ENCODE measurements at places on chromosomes 6 and 20. TPM values are rescaled to one million over a fixed set of nuclear protein-coding genes. Genes with fewer than 3 reads are reported as not detected.
A peak's percentile ranks its signal among the peaks of the same experiment; 100 is the strongest.

DNA sequence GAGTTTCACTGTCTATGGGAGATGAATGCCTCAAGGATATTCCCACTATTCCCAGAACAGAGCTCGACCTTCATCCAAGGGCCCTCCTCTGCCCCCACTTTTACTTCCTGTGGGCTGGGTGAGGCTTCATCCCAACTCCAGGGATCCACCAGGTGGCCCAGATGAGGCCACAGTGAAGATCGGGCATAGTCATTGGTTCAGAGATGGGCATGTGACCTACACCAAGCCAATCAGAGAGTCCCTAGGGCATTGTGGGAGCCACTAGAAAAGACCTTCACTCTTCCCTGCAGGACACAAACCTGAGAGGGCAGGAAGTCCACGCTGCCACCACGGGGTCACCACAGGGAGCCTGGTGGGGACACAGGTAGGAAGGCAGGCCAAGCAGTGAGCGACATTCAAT, 72.9 kb upstream of the SLC22A16 start:
- H3K27ac ChIP-seq = no peak overlapping the region
- H3K36me3 ChIP-seq = peaks cover 4% of the 10 kb centered on the region
- H3K27me3 ChIP-seq = peaks cover 11% of the 10 kb centered on the region
- no peak for DNase-seq
- no peak overlapping the region for H3K4me3 ChIP-seq

DNA sequence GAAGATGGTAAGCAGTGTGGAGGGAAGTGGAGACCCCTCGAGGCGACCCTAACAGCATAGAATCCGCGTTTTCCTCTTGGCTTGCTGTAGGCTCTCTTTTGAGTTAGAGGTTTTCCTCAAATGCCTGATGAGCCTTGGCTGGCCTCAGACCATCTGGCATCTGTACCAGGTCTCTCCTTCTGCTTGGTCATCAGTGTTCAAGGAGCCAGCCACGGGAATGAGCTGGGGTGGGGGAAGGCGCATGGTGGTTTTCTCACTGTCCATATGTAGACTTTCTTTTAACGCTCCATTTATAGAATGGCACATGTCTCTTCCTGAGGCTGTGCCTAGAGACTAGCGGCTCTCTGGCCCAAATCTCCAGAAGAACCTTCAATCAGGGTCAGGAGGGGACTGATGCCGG, 8.1 kb upstream of the GUCA1A start:
- H3K4me1 ChIP-seq = peaks cover 8% of the 10 kb centered on the region
- H3K27me3 ChIP-seq = peaks cover 16% of the 10 kb centered on the region
- no peak overlapping the region for H3K4me3 ChIP-seq
- DNase-seq = no peak
- H3K36me3 ChIP-seq = no peaks in the 10 kb centered on the region

GRCh38 chr6:114862819-114863218, 520.0 kb upstream of the HS3ST5 start:
- no peak overlapping the region for H3K4me3 ChIP-seq
- H3K4me1 ChIP-seq = no peaks in the 10 kb centered on the region
- H3K27me3 ChIP-seq = no peaks in the 10 kb centered on the region
- no peak overlapping the region for H3K27ac ChIP-seq
- DNase-seq = no peak
- no peaks in the 10 kb centered on the region for H3K36me3 ChIP-seq

DNA sequence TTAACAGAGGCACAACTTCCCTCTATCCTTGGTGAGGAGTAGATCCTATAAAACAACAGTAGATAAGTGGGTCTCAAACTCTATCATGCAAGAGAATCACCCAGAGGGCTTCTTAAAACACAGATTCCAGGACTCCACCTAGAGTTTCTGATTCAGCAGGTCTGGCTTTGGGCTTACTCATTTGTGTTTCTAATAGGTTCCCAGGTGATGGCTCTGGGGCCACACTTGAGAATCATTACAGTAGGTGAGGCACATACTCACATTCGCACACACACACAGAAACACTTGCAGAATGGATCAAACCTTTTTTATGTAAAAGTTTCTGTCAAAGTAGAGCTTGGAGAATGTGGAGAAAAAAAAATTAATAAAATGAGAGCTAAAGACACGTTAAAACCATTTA, 52.4 kb downstream of the TMEM242 start:
- no peak overlapping the region for H3K4me3 ChIP-seq
- no peak for DNase-seq
- H3K4me1 ChIP-seq = peaks cover 8% of the 10 kb centered on the region
- no peaks in the 10 kb centered on the region for H3K27me3 ChIP-seq

- peaks cover 4% of the 10 kb centered on the region for H3K36me3 ChIP-seq
- H3K4me3 ChIP-seq = peak overlapping the region; percentile 7
- H3K27ac ChIP-seq = peak overlapping the region; percentile 92
- DNase-seq = no peak
Observed at GRCh38 chr6:24856901-24857670, 58.4 kb upstream of the ARMH2 start.

- H3K4me3 ChIP-seq = no peak overlapping the region
- DNase-seq = no peak
- no peaks in the 10 kb centered on the region for H3K4me1 ChIP-seq
- H3K36me3 ChIP-seq = no peaks in the 10 kb centered on the region
- no peak overlapping the region for H3K27ac ChIP-seq
Observed at GRCh38 chr20:46195264-46196036, 77.3 kb downstream of the CD40 start.

- H3K4me1 ChIP-seq = peaks cover 51% of the 10 kb centered on the region
- H3K27ac ChIP-seq = no peak overlapping the region
- H3K36me3 ChIP-seq = no peaks in the 10 kb centered on the region
- no peak for DNase-seq
Observed at GRCh38 chr20:17507531-17507930, 23.6 kb downstream of the BFSP1 start.

GRCh38 chr6:51387907-51388306, 569.2 kb downstream of the TFAP2B start:
- H3K4me3 ChIP-seq = no peak overlapping the region
- DNase-seq = no peak
- no peaks in the 10 kb centered on the region for H3K4me1 ChIP-seq

DNA sequence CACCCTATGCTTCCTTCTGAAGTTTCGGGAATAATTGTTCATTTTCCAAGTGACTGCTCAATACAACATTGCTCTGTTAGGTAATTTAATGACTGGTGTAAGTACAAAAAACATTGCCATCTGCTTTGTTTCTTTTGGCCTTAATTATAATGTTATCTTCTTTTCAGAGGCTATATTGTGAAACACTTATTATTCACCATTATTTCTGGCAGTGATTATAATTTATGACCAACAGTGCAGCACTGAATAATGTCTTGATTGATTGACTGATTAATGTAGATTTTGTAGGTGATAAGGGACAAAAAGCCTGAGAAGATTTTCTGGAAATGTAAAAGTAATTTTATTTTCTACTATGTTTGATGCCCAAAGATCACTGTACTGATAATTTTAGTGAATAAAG, 377.7 kb downstream of the PLCB1 start:
- no peak overlapping the region for H3K4me3 ChIP-seq
- no peaks in the 10 kb centered on the region for H3K36me3 ChIP-seq
- no peak for DNase-seq
- H3K27me3 ChIP-seq = no peaks in the 10 kb centered on the region
- no peaks in the 10 kb centered on the region for H3K4me1 ChIP-seq

- DNase-seq = no peak
- H3K27me3 ChIP-seq = peaks cover 71% of the 10 kb centered on the region
- no peak overlapping the region for H3K27ac ChIP-seq
- no peaks in the 10 kb centered on the region for H3K4me1 ChIP-seq
Observed at GRCh38 chr20:49477200-49477599, 5.3 kb downstream of the KCNB1 start.

DNA sequence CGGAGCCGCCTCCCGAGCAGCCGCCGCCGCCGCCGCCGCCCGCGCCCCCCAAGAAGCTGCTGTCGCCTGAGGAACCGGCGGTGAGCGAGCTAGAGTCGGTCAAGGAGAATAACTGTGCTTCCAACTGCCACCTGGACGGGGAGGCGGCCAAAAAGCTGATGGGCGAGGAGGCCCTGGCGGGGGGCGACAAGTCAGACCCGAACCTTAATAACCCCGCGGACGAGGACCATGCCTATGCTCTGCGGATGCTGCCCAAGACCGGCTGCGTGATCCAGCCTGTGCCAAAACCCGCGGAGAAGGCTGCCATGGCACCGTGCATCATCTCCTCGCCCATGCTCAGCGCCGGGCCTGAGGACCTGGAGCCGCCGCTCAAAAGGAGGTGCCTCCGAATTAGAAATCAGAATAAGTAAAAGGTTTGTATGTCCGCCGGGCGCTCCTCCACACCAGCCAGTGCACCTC, 145.2 kb downstream of the SOBP start:
- peaks cover 15% of the 10 kb centered on the region for H3K4me1 ChIP-seq
- peak overlapping the region; percentile 46 for H3K4me3 ChIP-seq
- H3K27me3 ChIP-seq = peaks cover 73% of the 10 kb centered on the region
- H3K36me3 ChIP-seq = no peaks in the 10 kb centered on the region
- DNase-seq = no peak
- H3K27ac ChIP-seq = no peak overlapping the region

DNA sequence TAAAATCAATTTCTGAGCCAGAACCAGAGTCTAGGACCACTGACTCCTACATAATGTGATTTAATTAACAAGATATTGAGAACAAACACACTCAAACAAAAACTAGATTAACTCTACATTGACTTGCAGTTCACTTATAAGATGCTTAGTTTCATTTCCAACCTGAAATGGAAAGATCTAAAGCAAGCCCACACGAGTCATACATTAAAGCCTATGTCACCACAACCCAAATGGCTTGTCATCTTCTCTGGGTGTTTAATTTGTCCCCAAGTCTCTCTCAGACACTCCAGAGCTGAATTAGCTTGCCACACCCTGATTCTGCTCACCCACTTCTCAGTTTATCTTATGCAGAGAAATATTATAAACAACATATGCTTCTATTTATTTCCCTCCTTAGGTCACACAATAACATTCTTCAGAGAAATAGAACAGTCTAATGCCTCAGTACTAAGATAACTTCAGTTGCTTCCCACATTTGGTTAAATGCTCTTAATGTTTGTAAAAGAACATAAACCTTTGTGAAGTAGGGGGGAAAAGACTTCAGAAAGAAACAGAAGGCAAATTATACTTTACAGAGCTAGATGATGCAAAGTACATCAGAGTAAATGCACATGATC, 8.8 kb upstream of the FBXO30 start:
- no peak for DNase-seq
- H3K27ac ChIP-seq = no peak overlapping the region
- peaks cover 12% of the 10 kb centered on the region for H3K27me3 ChIP-seq
- H3K4me3 ChIP-seq = no peak overlapping the region
- peaks cover 4% of the 10 kb centered on the region for H3K36me3 ChIP-seq
- H3K4me1 ChIP-seq = peaks cover 38% of the 10 kb centered on the region

- H3K4me1 ChIP-seq = peaks cover 86% of the 10 kb centered on the region
- peak overlapping the region; percentile 71 for H3K4me3 ChIP-seq
- DNase-seq = peak; percentile 75
- peak overlapping the region; percentile 92 for H3K27ac ChIP-seq
- H3K36me3 ChIP-seq = peaks cover 17% of the 10 kb centered on the region
Observed at GRCh38 chr6:12051861-12052368, 39.8 kb downstream of the HIVEP1 start.

DNA sequence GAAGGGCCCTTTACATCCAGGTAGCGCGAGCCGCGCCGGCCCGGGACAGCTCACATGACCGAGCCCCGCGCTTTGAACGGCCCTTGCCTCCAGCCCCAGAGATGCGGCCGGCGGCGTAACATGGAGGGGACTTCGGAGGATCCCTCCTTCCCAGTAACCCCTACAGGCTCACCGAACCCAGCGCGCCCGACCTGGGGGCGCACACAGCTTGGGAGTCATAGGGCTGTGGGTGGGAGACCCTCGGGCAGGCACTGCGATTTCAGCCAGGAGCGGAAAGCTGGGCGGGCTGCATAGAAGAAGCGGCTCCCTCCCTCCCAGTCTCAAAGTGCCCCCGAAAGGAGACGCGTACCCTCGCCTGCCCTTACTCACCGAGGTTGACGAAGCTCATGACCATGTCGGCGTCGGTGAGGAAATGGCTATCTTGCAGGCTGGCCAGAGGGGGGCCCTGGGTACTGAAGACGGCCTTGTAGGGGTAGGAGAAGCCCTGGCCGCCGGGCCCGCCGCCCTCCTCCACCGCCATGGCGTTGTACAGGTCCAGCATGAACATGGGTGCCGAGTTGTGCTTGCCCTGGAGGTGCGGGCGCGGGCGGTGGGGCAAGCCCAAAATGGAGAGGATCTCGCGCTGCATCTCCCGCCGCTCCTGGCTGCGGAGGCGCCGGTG, 975 bp downstream of the BMP7 start:
- no peak overlapping the region for H3K27ac ChIP-seq
- no peak for DNase-seq
- peaks cover 78% of the 10 kb centered on the region for H3K27me3 ChIP-seq
- peaks cover 22% of the 10 kb centered on the region for H3K4me1 ChIP-seq
- H3K4me3 ChIP-seq = no peak overlapping the region

DNA sequence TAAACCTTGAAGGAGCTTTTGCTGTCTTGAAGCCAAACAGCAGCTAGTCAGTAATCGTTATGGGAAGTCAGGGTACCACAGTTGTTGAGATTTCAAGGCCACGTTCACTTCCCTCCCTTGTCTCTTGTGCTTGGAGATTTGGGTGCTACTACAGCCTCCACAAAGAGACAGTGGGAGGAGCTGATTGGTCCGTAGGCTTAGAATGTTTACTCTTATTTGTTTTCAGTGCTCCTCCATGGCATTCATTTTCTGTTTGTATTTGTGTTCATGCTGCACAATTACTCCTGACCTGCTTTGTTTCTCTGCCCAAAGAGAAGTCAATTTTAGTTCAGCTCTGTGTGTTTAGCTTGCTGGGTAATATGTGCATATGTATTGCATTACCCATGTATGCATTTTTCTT, 147.7 kb downstream of the PRL start:
- H3K27ac ChIP-seq = no peak overlapping the region
- H3K4me3 ChIP-seq = no peak overlapping the region
- peaks cover 62% of the 10 kb centered on the region for H3K27me3 ChIP-seq
- peaks cover 37% of the 10 kb centered on the region for H3K4me1 ChIP-seq

GRCh38 chr20:2797136-2797983, 3.1 kb downstream of the CPXM1 start:
- peaks cover 47% of the 10 kb centered on the region for H3K27me3 ChIP-seq
- peaks cover 3% of the 10 kb centered on the region for H3K36me3 ChIP-seq
- DNase-seq = no peak
- H3K4me1 ChIP-seq = peaks cover 27% of the 10 kb centered on the region
- H3K4me3 ChIP-seq = no peak overlapping the region
- no peak overlapping the region for H3K27ac ChIP-seq

The TGM3 gene
- total RNA-seq = not detected

The ZNF391 gene
- total RNA-seq = 10.1 TPM

The ARFGEF3 gene
- 0.76 TPM for total RNA-seq

The CTAGE9 gene
- total RNA-seq = not detected

The DPM1 gene
- total RNA-seq = 64.3 TPM

The ANGPT4 gene
- not detected for total RNA-seq

The ENPP5 gene
- total RNA-seq = 0.43 TPM

The GGTLC1 gene
- not detected for total RNA-seq

The TREM2 gene
- not detected for total RNA-seq
